ENCODE measurements at places on chromosomes 1 and 21. TPM values are rescaled to one million over a fixed set of nuclear protein-coding genes. Genes with fewer than 3 reads are reported as not detected.

- no peak for DNase-seq
These were observed 3.1 kb downstream of the OBSCN start for GRCh38 chr1:228210712-228211530.

DNA sequence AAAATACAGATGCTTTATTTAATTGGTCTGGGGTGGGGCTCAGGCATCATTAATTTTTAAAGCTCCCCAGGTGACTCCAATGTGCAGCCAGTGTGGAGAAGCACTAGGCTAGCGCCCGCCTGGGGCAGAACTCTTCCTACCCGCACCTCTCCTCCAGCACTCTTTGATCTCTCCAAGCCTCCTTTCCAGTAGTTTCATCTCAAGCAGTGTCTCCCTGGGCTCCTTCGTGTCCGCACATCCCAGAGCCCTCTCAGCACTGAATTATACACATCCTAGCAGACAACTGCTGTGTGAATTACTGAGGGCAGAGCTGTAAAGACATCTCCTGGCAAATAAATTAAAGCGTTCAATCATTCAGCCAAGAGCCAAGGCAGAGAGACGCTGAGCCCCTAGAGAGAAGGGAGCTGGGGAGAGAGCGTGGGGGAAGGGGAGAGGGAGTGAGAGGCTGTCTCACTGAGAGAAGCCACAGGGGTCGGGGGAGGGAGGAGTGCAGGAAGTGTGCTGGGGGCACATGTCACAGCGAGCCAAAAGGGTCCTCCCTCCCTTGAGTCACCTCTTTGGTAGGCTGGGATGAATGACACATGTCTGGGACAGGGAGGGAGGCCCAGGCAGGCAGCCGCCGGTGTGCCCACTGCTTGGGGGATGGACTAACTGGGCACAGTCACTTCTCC is 21.0 kb upstream of the PARP1 start:
- DNase-seq, result no peak

DNA sequence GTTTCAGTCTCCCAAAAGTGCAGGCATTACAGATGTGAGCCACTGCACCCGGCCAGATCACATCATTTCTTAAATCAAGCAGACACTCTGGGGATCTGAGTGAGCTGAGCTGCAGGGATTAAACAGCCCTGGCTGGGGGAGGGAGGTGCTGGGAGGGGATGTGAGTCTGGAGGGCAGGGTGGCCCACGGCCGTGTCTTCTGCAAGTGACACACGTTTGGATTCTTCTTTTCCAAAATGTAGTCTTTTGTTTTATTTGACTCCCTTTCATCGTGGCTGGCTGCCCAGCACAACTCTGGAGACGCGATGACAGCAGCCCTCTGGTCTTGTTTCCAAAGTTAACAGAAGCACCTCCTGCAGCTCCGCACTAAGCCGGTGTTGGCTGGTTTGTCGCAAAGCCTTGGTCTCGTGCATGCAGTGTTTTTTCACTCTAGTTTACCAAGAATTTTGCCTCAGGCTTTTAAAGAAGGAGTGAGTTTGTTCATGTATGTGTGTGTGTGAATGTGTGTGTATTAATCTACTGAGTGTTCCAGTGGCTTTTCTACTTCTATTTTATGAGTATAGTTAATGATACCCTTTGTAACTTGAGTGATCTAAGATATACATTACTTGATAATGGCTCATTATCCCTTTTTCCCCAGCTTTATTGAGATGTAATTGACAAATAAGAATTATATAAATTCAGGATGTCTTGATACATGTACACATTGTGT is 2.8 kb upstream of the KRTAP10-5 start:
- no peak for DNase-seq

- DNase-seq, result no peak
These were observed 192.3 kb downstream of the SLC45A1 start for GRCh38 chr1:8510041-8510823.

GRCh38 chr1:235052067-235053008 is 76.3 kb downstream of the TOMM20 start:
- DNase-seq, result no peak

- peak; percentile 13 for DNase-seq
These were observed 196.7 kb upstream of the DAB1 start for GRCh38 chr1:57620605-57621004.

DNA sequence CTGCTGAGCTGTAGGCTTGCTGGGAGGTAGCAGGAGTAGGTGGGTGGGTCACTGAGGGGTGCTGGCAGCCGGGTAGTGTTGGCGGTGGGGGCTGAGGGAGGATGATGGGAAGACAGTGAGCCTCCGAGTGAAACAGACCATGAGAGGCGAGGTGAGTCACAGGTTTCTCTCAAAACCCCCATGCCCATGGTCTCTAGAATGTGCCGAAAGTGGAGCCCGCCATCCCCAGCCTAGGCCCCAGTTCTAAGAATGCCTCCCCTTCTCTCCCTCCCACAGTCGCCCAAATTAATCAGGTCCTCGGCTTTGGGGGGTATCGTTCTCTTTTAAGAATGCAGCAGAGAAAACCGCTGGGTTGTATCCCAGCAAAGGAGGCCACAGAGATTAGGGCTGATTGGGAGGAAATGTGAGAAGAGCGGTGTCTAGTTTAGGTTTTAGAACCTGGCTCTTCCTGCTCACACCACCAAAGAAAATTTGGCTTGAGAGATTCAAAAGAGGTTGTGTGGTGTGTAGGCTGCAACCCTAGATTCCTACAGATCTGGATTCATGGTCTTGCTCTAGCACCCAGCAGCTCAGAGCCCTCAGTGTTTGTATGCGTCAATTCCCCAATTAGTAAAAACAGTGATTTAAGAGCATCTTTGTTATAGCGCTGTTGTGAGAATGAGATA is 27.7 kb upstream of the IL19 start:
- no peak for DNase-seq

- DNase-seq, result no peak
These were observed 162.0 kb upstream of the ZP4 start for GRCh38 chr1:238052496-238053266.

GRCh38 chr1:93723733-93724270 is 42.2 kb upstream of the BCAR3 start:
- DNase-seq, result no peak

DNA sequence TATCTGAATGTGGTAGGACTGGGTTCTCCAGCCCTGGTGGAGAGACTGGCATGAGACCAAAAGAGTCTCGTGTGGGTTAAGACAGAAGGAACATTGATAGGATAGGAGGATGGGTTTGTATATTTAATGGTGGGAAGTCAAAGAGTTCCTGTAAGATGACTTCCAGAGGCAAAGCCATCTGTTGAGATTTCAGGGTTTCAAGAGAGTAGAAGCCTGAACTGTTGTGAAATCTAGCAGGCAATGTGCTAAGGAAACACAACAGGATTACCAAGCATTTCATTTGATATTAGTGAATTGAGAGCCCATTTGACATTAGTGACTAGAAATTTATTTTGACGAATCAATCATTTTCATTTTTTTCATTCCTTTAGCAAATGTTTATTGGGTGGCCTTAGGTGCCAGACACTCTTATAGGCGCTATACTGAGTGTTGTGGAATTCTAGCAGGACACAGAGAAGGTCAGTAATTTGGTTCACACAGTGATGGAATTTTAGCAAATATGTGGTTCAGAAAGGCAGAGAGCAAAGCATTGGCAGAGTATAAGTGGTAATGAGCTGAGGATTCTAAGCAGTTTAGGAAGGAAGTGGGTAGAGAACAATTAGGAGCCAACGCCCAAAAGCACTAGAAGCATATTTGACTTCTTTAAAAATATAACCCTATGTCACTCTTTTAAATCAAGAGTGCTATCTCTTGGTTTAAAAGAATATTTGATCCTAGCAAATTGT is 149.3 kb downstream of the AK5 start:
- no peak for DNase-seq

- DNase-seq, result no peak
These were observed 4.8 kb upstream of the COL6A1 start for GRCh38 chr21:45976701-45977311.

DNA sequence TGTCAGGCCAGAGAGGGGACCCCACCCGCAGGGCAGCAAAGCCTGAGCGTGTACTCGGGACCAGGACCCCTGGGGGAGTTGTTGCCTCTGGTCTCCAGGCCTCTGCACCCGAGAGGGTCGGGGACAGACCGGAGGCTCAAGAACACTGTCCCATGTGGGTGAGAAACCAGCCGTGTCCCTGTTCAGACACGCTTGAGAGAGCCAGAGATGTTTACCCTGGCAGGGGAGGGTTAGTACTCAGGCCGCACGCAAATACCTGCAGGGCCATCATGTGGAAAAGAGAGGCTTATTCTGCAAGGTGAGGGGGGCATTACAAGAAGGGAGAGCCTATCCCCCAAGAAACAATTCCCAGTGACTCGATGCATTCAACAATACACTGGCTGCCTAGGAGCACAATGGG is 74.0 kb upstream of the ARHGEF16 start:
- no peak for DNase-seq

DNA sequence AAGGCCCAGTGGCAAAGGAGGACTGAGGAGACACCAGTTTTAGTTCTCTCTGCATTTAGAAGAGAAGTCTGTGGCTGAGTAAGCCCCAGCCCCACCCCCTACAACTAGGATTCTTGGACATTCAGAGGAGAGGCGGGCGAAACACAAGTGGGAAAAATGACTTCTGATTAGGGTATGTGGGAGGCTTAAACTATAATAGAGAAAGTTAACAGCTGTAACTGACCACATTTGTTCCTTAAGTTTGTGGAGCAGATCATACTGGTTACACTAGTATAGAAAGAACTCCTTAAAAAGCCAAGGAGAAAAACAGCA is 11.2 kb upstream of the TRIM33 start:
- no peak for DNase-seq

- DNase-seq, result no peak
These were observed 2.7 kb downstream of the DSTYK start for GRCh38 chr1:205208811-205209210.

DNA sequence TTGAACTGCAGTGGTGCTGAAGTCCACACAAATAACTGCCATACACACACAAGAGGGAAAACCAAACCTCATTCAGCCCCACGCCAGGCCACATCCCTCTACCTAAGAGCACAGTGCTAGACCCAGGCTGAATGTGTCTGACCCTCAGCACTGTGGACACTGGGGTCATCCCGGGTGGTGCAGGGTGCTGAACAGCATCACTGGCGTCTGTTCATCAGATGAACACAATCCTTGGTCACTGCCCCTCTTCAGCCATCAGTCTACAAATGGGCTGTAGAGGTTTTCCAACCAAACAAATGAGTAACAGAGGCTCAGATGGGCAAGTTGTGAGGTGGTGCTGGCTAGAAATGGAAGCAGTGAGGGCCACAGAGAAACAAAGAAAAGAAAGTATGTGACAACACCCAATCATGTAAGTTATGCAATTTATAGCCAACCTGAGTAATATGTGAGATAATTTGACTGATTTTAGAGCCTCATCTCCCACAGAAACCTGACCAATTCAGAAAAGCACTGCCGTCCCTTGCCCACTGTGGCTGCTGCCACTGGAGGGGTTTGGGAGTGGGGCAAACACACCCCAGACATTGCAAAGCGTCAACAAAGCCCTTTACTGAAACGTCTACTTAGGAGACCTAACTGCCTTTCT is 27.9 kb downstream of the GNB1 start:
- DNase-seq, result no peak

- DNase-seq, result peak; percentile 97
These were observed 27.5 kb downstream of the ARID1A start for GRCh38 chr1:26723013-26723991.

GRCh38 chr1:156497743-156498431 is 2.7 kb downstream of the MEF2D start:
- no peak for DNase-seq

The LCE1A gene
- not detected for total RNA-seq

The TATDN3 gene
- total RNA-seq, result 10.6 TPM

DNA sequence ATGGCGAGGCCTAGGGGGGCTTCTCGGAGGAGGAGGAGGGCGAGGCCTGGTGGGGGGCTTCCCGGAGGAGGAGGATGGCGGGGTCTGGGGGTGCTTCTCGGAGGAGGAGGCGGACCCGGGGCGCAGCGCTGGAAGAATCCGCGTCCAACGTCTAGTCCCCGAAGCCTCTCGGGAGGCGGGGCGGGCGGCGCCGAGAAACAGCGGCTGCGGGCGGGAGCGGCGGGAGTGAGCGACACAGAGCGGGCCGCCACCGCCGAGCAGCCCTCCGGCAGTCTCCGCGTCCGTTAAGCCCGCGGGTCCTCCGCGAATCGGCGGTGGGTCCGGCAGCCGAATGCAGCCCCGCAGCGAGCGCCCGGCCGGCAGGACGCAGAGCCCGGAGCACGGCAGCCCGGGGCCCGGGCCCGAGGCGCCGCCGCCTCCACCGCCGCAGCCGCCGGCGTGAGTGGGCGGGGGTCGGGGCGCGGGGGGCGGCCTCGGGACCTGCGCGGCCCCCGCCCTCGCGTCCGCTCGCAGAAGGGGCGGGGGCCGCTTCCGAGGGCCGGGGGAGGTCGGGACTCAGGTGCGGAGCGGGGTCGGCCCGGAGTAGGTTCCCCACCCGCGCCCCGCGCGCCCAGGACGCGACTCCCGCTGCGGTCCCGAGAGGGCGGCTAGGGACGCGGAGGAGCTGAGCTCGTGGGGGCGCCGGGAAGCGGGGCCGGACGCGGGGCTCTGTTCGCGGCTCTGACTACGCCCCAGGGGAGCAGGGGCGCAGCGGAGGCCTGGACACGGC is at the start of gene KLHL17:
TSS of gene KLHL17 (plus strand) at position 222 of the 769 bp plus-strand sequence. CDS start at position 332, 110 bp downstream.
- peak; percentile 62 for DNase-seq

The AP4B1 gene
- 33.0 TPM for total RNA-seq
